Progenitor cell of endocrine pancreas (in vitro differentiated cells): ENCODE measurements at places on chromosomes 16 and 17.

DNA sequence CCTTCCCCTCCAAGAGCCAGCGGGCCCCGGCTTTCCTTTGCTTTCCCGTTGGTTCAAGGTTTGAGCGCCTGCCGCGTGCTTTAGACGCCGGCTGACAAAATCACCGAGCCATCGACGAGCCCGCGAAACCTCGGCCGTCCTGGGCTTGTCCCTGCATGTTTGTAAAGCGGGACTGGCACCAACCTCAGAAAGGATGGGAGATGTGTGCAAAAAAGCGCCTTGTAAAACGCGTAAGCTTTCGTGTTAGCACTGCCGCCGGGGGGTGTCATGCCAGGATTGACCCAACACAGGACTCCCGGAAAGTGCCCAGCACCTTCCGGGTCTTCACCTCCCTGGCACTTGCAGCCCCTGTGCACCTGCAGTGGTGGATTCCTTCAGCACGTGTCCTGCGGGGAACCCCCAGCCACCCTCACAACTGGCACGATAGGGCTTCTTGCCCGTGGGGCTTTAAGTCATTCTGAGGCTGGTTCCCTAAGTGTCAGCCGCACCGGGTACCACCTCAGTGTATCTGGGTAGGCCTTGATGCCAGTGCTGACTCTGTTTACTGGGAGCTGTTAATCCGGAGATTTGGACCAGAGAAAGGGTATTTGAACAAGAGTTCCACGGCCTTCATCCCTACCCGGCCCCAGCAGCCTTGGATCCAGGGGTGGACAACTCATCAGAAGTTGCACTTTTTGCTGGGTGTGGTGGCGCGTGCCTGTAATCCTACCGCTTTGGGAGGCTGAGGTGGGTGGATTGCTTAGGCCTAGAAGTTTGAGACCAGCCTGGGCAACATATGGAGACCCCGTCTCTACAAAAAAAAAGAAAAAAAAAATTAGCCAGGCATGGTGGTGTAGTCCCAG, 817 bp downstream of the NDUFAF8 start:
- H3K4me3 ChIP-seq: peak overlapping the region; percentile 89
- H3K27ac ChIP-seq: peak overlapping the region; percentile 94
- no peak for DNase-seq
- H3K4me1 ChIP-seq: peaks cover 11% of the 10 kb centered on the region
- H3K27me3 ChIP-seq: no peaks in the 10 kb centered on the region

DNA sequence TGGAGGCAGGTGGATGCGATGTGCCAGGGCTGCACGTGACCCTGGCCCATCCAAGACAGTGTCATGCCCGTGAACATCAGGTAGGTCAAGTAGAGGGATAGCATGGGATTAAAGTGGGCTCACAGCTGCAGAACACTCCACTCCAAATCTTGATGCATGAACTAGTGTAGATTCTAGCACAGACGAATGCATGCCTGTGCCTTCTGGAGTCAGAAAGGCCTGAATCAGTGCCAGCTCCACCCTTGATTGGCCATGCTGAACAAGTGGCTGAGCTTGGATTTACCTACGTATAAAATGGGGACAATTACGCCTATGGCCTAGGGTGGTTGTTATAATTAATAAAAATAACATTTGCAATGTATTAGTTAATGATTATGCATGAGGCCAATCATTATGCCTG, 10.6 kb downstream of the IRX3 start:
- H3K36me3 ChIP-seq: no peaks in the 10 kb centered on the region
- H3K27me3 ChIP-seq: peaks cover 39% of the 10 kb centered on the region
- no peak overlapping the region for H3K27ac ChIP-seq
- no peak for DNase-seq
- peaks cover 3% of the 10 kb centered on the region for H3K4me1 ChIP-seq

DNA sequence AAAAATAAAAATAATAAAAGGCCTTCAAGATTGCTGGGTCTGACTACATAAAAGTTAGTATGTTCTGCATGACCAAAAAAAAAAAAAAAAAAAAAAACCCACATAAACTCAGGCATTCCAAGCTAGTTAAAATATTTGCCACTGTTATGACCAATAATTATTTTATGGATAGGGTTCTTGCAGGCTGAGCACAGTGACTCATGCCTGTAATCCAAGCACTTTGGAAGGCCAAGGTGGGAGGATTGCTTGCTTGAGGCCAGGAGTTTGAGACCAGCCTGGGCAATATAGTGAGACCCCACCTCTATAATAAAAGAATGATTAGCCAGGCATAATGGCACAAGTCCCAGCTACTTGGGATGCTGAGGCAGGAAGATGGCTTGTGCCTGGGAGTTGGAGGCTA, 8.1 kb downstream of the SCNN1B start:
- no peak overlapping the region for H3K4me3 ChIP-seq
- H3K27me3 ChIP-seq: peaks cover 17% of the 10 kb centered on the region
- H3K27ac ChIP-seq: no peak overlapping the region

GRCh38 chr16:14351647-14352046, 278.4 kb downstream of the PARN start:
- no peak overlapping the region for H3K4me3 ChIP-seq
- peaks cover 8% of the 10 kb centered on the region for H3K27me3 ChIP-seq
- no peak for DNase-seq
- H3K27ac ChIP-seq: no peak overlapping the region

GRCh38 chr17:51071556-51071955, 49.1 kb downstream of the SPAG9 start:
- peaks cover 5% of the 10 kb centered on the region for H3K36me3 ChIP-seq
- DNase-seq: no peak
- no peak overlapping the region for H3K27ac ChIP-seq
- H3K27me3 ChIP-seq: no peaks in the 10 kb centered on the region

DNA sequence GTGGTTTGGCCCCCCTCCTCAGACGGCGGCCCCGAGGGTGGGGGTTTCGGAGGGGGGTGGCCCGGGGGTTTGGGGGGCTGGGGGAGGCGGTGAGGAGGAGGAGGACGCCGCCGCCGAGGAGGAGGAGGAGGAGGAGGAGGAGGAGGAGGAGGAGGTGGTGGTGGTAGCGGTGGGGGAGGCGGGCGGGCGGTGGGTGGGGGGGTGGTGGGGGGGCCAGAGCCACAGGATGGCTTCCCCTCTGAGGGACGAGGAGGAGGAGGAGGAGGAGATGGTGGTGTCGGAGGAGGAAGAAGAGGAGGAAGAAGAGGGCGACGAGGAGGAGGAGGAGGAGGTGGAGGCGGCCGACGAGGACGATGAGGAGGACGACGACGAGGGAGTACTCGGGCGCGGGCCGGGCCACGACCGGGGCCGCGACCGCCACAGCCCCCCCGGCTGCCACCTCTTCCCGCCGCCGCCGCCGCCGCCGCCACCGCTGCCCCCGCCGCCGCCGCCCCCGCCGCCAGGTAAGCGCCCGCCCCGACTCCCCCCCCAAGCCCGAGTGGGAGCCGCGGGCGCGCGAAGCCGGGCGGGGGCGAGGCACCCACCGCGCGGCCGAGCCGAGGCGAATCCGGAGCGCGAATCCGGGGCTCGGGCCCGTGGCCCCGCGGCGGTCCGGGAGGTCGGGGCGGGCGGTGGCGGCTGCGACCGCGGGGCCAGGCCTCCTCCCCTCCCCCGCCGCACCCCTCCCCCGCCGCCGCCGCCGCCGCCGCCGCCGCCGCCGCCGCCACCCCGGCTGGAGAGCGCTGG, 3.8 kb upstream of the CHD3 start:
- H3K4me3 ChIP-seq: peak overlapping the region; percentile 67
- H3K36me3 ChIP-seq: no peaks in the 10 kb centered on the region
- no peaks in the 10 kb centered on the region for H3K27me3 ChIP-seq
- no peak overlapping the region for H3K27ac ChIP-seq

DNA sequence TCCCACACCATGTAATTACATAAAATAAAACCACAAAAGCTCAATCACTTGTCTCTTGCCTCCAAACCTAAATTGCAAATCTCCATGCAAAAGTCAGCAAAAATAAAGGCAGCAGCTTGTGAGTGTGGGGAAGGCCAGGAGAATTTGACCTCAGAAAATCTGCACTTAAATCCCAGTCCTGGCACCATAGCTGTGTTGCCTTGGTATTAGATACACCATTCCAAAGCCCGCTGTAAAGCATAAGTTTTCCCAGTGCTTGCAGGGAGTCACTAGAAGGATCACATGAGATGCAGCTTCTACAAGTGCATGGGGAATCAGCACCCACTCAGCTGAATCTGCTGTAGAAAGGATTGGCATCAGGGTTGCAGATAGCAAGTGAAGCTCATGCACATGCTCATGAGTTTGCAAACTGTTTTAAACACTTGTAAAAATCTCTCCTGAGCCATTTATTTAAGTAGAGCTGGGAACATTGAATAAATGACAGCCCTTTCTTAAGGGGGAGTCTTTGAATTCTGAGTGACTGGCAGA, 495.0 kb upstream of the HSBP1 start:
- no peak overlapping the region for H3K27ac ChIP-seq
- no peaks in the 10 kb centered on the region for H3K36me3 ChIP-seq
- no peaks in the 10 kb centered on the region for H3K4me1 ChIP-seq
- no peak overlapping the region for H3K4me3 ChIP-seq

DNA sequence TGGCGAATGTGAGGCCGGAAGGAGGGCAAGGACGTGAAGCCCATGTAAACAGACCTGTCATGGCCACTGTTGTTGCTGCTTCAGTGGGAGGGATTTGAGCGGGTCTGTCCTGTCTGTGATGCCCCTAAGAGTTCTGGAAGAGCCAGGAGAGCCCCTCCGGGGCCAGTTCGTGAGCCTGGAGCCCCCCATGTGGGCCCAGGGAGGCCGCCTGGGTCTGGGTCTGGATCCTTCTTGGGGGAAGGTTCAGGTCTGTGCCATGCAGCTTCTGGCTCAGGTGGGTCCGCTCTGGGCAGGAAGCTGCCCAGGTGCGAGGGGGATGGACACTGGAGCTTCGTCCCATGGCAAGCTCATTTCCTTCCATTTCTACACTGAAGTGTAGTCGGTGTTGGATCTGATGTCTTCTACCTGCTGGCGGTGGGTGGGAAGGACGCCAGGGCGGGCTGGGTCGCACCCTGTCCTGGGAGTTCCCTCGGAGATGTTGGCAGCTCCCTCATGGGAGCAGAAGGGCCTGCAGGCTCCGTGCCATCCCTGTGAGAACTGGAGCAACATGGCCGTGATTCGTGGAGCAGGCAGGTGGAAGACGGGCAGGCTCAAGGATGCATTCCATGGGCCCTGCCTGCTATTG, 11.2 kb upstream of the WFIKKN1 start:
- no peak overlapping the region for H3K4me3 ChIP-seq
- peaks cover 5% of the 10 kb centered on the region for H3K36me3 ChIP-seq
- no peaks in the 10 kb centered on the region for H3K27me3 ChIP-seq
- no peak for DNase-seq
- H3K4me1 ChIP-seq: no peaks in the 10 kb centered on the region

- no peak overlapping the region for H3K27ac ChIP-seq
- no peak for DNase-seq
- no peaks in the 10 kb centered on the region for H3K36me3 ChIP-seq
- H3K4me1 ChIP-seq: no peaks in the 10 kb centered on the region
- H3K4me3 ChIP-seq: no peak overlapping the region
- peaks cover 55% of the 10 kb centered on the region for H3K27me3 ChIP-seq
Measured at GRCh38 chr17:45230787-45231480, 9.2 kb downstream of the FMNL1 start.

DNA sequence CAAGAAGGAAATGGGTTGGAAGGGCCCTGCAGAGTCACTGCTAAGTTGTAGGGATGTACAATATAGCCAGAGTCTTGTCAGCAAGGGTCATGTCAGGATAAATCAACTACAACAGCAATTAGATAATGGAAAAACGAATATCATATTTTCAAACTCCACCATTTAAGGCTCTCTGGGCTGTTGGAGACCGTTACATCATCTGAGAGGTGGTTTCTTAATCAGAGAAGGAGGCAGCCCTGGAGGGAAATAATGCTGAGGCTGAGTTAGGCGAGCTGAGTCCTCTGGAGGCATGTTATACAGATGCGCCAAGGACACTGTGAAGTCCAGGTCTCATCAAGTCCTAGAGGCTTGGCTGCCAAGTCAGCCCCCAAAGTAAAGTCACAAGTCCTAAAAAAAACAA, 30.3 kb downstream of the LYRM9 start:
- H3K4me1 ChIP-seq: peaks cover 15% of the 10 kb centered on the region
- DNase-seq: no peak
- no peaks in the 10 kb centered on the region for H3K27me3 ChIP-seq
- H3K36me3 ChIP-seq: no peaks in the 10 kb centered on the region
- H3K4me3 ChIP-seq: no peak overlapping the region

DNA sequence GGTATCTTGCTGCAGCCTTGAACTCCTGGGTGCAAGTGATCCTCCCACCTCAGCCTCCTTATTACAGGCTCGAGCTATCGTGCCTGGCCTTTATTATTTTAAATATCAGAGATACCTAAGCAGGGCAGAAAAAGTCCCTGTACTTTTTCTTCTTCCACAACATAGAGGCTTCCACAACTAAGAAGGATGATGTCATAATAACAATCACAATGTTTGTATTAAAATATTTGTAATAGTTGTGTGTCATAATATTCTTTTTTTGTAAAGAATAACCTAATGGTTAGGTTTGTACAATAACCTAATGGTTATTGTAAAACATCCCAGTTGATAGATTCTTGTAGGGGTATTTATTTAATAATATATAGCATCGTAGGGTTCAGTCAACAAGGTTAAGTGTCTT, 26.7 kb upstream of the DUSP14 start:
- DNase-seq: no peak
- no peak overlapping the region for H3K27ac ChIP-seq
- H3K36me3 ChIP-seq: peaks cover 20% of the 10 kb centered on the region
- H3K4me3 ChIP-seq: no peak overlapping the region
- no peaks in the 10 kb centered on the region for H3K27me3 ChIP-seq

- H3K4me3 ChIP-seq: no peak overlapping the region
- H3K4me1 ChIP-seq: peaks cover 5% of the 10 kb centered on the region
- H3K27ac ChIP-seq: no peak overlapping the region
- no peaks in the 10 kb centered on the region for H3K36me3 ChIP-seq
- H3K27me3 ChIP-seq: no peaks in the 10 kb centered on the region
- DNase-seq: no peak
Measured at GRCh38 chr17:17035490-17035889, 6.8 kb upstream of the MPRIP start.

DNA sequence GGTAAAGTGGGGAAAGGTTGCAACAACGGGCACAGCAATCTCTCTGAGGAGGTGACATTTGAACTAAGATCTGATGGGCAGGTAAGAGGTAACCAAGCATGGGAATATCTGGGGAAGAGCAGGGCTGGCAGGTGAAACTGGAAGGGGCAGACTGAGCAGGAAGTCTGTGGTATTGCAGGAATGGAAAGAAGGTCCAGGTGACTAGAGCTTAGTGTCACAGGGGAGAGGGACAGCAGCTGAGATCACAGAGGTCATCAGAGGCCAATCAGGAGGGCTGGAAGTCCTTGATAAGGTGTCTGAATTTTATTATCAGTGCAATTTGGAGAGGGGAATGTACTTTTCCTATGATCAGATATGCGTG, 73.3 kb upstream of the DHX40 start:
- no peak overlapping the region for H3K4me3 ChIP-seq
- no peak overlapping the region for H3K27ac ChIP-seq
- H3K27me3 ChIP-seq: no peaks in the 10 kb centered on the region
- H3K4me1 ChIP-seq: peaks cover 3% of the 10 kb centered on the region
- no peak for DNase-seq
- no peaks in the 10 kb centered on the region for H3K36me3 ChIP-seq

DNA sequence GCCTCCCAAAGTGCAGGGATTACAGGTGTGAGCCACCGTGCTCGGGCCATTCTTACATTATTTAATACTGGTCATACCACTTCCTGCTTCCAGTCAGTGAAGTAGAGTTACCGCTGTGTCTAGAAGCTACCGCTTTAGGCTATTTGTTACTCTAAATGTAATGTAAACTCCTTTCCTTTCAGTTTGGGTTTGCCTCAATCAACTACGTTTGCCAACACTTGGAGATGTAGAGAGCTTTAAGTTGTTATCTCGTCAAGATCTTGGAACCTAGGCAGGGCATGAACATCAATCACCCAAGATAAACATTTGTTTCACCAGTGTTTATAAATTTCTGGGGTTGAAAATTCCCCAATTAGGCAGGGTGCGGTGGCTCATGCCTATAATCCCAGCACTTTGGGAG, 275.9 kb downstream of the STX8 start:
- no peak for DNase-seq
- no peaks in the 10 kb centered on the region for H3K4me1 ChIP-seq
- H3K36me3 ChIP-seq: peaks cover 1% of the 10 kb centered on the region
- no peak overlapping the region for H3K27ac ChIP-seq
- no peak overlapping the region for H3K4me3 ChIP-seq
- no peaks in the 10 kb centered on the region for H3K27me3 ChIP-seq
